Heart right ventricle (tissue), 16 donors: ENCODE measurements at places on chromosomes 4 and X.
A peak's percentile ranks its signal among the peaks of the same experiment; 100 is the strongest.

DNA sequence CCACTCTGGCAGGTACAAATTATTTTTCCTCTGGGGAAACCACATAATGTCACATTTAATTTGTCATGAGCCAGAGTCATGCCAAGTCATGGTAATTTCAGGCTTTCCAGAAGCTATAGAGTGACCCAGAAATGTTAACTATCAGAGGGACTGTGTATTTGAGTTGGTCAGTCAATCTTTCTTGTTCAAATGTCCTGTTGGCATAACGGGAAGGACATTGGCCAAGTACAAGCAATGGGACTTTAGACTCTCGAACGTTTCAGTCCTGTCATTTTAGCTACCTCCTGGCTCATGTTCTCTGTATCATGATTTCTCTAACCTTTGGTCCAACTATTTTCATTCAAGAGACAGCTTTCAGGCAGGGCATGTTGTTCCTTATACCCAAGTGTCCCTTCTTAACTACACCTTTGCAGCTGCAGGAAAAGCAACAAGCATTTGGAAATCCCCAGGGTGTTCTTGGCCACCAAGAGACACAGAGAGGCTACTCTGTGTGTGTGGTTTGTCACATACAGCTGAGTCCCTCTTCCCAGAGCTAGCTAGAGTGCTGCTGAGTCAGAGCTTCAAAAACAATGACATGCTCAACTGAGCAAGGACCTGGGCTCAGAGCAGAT lies 142.6 kb downstream of the EGF start:
- no peak for DNase-seq

- DNase-seq, result peak; percentile 28
These were observed 47.0 kb upstream of the SCOC start for GRCh38 chr4:140326395-140326993.

DNA sequence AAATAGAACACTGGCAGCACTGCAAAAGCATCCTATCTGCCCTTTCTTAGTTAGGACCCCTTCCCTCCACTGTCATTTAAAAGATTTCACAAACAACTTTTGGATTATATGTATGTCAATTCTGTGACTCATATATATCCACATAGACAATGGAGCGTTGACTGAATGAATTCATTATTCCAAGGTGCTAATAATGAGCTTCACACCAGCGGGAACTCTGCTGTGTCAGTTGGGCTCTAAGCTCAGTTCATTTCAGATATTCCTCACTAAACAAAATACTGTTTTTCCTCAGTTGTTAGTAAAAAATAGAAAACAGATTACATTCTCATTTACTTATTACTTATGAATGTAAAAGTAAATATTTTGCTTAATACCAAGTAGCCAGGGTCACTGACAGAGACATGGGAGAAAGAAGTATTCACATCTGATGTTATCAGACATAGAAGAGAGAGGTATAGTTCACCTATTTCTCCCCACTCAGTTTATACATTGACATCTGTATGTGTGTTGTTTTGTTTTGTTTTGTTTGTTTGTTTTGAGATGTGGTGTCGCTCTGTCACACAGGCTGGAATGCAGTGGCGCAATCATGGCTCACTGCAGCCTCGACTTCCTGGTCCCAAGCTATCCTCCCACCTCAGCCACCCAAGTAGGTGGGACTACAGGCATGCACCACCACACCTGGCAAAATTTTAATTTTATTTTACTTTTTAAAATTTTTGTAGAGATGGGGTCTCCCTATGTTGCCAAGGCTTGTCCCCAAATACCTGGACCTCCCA lies 10.9 kb downstream of the NFKB1 start:
- DNase-seq, result no peak

GRCh38 chr4:1595789-1596325 lies 88.3 kb downstream of the FAM53A start:
- no peak for DNase-seq

DNA sequence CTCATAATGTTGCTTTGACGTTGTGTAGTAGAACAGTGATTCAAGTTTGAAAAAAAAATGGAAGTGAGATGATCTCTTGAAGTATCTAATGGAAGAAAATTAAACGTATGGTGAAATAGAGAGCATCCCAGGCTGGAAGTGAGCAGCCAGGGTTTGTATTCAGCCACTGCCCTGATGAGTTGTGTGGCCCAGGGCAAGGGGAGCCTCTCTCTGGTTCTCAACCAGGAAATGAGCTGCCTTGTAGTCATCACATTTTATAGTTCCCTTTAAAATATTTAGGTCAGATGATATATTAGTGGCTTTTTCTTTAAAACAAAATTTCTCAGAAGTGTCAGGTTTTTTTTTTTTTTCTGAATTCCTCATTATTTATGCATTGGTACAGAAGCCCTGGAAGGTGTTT lies 150.3 kb downstream of the GPAT3 start:
- no peak for DNase-seq

GRCh38 chrX:27706526-27706925 lies 101.3 kb upstream of the MAGEB10 start:
- DNase-seq, result no peak

DNA sequence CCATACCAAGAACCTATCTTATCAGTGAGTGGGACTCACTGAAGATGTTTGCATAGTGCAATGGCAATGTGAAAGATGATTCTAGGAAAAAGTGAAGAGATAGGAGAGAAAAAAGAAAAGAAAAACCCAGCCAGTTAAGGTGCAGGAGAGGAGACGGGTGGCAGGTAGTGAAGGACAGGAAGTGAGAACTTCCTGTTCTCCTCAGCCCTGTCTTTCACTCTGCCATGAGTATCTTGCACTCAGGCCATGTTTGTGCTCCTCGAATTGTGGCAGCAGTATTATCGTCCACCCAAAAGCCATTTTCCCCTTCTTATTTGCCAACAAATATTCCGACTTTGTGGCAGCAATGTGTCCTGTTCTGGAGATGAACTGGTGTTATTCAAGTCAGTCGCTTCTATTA lies 8.6 kb upstream of the ENPEP start:
- no peak for DNase-seq

DNA sequence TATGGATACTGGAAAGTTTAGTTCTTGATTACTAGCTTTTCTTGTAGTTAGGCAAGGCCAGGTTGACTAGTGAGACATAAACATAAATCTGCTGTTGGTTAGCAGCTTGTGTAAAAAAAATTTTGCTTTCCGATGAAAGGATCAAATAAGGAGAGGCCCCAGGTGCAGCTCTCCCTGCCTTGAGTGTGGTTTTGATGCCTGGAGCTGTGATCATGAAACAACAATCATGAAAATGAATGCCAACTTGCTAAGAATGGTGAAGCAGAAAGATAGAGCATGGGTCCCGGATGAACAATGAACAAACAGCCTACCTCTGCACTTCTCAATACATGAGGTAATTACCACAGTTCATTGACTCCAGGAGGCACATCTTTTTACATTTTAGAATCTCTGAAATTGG lies 14.4 kb upstream of the SYP start:
- DNase-seq, result no peak

DNA sequence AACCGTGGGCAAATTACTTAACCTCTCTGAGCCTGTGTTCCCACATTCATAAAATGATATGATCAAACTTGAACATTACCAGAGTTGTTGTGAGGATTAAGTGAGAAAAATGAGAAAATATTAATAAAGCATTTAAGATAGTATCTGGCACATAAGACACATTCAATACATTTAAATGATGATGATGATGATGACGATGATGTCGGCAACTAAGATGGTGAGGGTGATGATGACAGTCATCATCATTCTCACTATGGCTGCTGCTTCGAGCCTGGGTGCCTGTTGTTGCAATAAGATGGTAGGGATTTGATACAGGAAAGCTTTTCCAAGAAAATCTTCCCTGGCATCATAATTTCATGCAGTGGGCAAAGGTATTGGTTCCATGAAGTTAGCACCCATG lies 11.1 kb downstream of the TMEM164 start:
- DNase-seq, result no peak
